ENCODE measurements at places on chromosomes 1 and 21. TPM values are rescaled to one million over a fixed set of nuclear protein-coding genes. Genes with fewer than 3 reads are reported as not detected.

- DNase-seq: peak; percentile 27
Observed at GRCh38 chr1:211135342-211135950, 1.5 kb upstream of the KCNH1 start.

Gene OR2T29
- polyA plus RNA-seq: not detected

DNA sequence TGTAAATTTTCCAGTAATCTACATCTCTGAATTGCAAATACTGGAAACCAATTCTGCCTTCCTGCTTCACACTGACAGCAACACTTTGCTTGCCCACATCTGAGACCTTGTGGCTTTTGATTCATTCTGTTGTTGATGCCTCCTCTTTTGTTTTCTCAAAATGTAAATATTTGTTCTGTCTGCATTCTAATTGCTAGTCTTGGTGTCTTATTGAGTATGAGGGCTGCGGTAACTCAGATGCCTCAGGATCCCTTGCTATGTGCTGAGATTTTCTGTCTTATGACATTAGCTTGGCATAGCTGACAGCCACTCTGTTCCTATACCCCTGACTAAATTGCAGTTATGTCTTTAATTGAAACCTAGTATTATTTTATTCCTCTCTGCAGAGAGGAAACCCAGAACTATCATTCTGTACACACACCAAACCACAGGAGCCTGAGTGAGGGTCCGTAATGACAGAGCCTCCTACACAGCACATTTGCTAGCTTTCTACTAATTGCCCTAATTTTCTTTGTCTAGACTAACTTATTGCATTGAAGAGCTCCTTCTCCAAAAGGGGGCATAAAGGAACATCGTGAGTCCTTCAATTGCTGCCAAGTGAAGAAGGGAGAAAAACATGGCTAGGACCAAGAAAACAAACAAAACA, 72.1 kb downstream of the GREM2 start:
- no peak for DNase-seq

- DNase-seq: no peak
Observed at GRCh38 chr21:28135646-28136045, 857.0 kb downstream of the LTN1 start.

Data from BJ (cell line).